Stimulated activated CD4-positive, alpha-beta T cell treated with anti-CD3 and anti-CD28 coated beads, Interleukin-15, amount 100 ng/mL, for 1 hour (primary cell): ENCODE measurements at places on chromosomes 1 and 21.

GRCh38 chr1:232951605-232952004, 1.2 kb downstream of the NTPCR start:
- DNase-seq = no peak

DNA sequence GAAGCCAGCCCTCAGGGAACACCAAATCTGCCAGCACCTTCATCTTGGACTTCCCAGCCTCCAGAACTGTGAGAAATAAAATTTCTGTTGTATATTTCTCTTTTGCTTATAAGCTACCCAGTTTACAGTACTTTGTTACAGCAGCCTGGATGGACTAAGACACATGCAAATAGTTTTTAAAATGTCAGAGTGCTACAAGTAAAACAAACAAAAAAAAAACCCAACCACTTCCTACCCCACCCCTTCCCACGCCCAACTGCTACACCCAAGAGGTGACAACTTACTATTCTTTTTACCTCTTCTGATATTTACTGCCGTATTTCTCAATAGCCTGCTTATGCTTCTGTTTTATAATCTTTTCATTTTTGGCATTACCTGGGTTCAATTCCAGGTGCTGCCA, 8.6 kb upstream of the SPSB1 start:
- DNase-seq = no peak

GRCh38 chr1:97192872-97193572, 471.4 kb downstream of the PTBP2 start:
- no peak for DNase-seq

DNA sequence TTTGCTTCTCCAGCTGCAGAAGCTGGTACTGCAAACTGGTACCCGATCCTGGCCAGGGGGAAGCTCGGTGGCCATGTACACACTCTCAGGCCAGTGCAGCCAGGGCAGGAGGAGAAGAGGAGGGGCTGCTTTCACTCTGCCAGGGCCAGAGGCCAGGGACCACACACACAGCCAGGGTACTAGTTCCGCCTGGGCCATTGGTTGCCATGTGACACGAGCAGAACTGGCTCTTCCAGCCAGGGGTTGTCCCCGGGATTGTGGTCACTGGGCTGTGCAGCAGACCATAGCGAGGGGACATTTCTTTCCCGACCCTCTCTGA, 3.7 kb upstream of the SHISAL2A start:
- DNase-seq = no peak

DNA sequence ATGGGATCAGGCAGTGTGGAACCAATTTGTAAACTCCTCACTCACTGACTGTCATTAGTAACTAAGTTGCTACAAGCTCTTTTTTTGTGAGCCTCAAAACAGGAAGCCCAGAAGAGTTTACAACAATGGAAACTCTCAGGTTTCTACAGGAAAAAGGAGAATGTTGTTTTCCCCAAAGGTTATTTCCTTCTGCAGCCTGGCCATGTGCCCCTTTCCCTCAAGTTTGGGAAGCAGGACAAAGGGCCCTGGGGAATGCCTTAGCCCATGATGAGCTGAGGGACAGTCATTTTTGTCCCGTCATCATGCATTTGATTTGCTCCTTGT, 395.9 kb downstream of the KIF26B start:
- DNase-seq = no peak

- DNase-seq = no peak
Observed at GRCh38 chr1:155944444-155944799, 3.0 kb downstream of the RXFP4 start.

GRCh38 chr21:46655230-46655629, 19.8 kb downstream of the PRMT2 start:
- DNase-seq = no peak

DNA sequence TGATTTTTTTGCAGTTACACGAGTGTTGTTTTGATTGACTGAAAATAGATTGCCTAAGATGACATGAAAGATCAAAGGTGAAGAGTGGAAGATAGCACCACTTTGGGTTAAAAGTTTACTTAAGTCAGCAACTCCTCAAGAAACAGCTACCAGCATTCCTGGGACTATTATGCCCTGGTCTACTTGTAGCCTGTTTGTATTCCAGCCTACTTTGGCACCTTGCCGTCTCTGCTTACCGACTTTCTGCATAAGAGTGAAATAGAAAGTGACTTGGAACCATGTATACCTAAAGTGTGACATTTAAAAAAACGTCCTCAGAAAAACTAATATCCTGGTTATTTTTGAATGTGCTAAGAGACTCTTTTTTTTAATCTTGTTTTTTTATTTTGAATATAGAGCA, 631.5 kb upstream of the PTBP2 start:
- no peak for DNase-seq

DNA sequence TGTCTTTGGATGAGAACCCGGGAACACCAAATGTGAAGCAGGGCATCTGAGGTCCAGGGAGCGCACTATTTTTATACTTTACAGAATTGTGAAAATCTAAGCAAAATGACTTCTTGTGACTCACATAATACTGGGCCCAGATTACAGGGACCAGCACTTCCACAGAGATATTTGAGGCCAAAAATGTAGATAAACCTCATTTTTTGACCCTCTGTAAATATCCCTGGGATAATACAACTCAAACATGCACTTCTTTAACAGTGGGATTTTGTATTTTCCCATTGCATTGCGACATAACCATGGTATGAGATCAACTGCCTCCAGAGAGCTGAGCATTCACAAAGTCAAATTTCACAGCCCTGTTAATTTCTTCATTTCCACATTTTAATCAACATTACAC, 289.4 kb upstream of the ADGRL4 start:
- DNase-seq = no peak

GRCh38 chr1:53145942-53146708, 3.7 kb upstream of the SLC1A7 start:
- no peak for DNase-seq

DNA sequence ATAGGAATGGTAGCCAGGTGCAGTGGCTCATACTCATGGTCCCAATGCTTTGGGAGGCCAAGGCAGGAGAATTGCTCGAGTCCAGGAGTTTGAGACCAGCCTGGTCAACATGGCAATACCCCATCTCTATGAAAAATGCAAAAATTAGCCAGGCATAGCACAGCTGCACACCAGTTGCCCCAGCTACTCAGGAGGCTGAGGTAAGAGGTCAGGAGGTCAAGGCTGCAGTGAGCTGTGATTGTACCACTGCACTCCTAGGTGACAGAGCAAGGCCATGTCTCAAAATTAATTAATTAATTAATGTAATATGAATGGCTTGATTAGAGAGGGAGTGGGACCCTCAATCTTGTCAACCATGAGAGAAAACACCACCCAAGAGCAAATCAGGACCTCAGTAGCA, 198.7 kb upstream of the DUSP10 start:
- DNase-seq = no peak

DNA sequence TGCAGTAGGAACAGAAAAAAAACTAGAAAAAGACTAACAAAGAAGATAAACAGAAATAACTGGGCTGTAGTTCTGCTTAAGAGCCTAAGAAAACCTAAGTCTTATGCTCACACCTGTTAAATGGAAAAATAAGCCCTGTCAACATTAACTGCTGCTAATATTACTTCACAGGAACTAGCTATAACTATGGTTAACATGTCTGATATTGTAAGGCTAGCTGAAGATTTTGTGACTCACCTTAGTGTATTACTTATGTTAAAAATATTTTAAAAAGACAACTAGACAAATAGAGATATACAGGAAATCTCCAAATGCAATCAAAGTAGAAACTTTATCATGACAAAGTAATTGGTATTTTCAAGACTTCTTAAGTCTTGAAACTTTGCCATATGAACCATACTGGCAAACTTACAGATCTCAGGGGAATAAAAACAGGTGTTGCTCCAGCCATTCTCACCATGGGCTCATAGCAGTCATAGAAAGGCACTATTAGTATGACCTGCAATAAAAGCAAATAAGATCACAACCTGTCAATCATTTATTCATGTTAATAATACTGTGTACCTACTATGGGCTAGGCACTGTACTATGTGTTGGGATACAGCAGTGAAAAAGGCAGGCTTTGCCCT, 30.7 kb downstream of the KYAT3 start:
- no peak for DNase-seq

DNA sequence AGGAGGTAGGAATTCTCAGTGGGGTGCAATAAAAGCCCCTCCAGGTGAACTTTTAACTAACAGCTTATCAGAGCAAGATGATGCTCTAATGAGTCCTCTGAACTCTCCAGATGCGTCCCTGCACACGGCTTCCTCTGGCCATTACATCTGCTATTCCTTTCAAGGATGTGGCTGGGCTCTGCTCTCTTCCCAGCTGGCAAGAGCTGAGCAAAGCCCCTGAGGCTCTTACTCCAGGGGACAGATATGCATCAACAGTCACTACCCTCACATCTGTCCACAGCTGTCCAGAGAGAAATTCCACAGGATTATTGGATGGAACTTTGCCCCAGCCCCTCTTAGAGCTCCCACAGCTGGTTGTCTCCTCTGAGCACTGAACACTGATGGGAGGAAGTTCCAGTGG, 267.8 kb downstream of the C1orf94 start:
- DNase-seq = no peak

DNA sequence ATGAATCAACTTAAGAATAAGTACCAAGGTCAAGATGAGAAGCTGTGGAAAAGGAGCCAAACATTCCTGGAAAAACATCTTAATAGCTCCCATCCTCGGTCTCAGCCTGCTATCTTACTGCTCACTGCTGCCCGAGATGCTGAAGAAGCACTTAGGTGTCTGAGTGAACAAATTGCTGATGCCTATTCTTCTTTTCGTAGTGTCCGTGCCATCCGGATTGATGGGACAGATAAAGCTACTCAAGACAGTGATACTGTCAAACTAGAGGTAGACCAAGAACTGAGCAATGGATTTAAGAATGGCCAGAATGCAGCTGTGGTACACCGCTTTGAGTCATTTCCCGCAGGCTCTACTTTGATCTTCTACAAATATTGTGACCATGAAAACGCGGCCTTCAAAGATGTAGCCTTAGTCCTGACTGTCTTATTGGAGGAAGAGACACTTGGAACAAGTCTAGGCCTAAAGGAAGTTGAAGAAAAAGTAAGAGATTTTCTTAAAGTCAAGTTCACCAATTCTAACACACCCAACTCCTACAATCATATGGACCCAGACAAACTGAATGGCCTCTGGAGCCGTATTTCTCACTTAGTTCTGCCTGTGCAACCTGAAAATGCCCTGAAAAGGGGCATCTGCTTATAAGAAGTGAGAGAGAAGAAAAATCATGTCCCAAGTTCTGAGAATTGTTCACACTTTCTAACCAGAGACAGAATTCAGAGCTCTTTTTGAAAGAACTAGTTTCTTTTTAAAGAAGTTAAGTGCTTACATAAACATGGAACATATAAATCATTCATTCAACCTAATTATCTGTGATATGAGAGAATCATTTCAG, 35.7 kb downstream of the TOR1AIP1 start:
- no peak for DNase-seq

DNA sequence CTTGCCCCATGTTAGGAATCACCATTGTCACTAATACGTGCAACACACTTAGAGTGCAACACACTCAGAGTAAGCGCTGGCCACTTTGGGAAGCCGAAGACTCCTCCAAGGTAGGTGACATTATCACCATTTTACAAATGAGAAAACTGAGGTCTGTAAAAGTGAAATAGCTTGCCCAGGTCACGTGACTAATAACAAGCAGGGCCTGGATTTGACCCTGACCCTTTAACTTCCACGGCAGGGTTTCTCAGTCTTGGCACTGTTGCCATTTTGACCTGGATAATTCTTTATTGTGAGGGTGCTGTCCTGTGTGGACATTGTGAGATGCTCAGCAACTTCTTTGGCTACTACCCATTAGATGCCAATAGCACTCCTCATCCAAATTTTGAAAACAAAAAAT, 7.8 kb upstream of the GPR88 start:
- no peak for DNase-seq

- no peak for DNase-seq
Observed at GRCh38 chr1:241711326-241711725, 59.2 kb downstream of the WDR64 start.

DNA sequence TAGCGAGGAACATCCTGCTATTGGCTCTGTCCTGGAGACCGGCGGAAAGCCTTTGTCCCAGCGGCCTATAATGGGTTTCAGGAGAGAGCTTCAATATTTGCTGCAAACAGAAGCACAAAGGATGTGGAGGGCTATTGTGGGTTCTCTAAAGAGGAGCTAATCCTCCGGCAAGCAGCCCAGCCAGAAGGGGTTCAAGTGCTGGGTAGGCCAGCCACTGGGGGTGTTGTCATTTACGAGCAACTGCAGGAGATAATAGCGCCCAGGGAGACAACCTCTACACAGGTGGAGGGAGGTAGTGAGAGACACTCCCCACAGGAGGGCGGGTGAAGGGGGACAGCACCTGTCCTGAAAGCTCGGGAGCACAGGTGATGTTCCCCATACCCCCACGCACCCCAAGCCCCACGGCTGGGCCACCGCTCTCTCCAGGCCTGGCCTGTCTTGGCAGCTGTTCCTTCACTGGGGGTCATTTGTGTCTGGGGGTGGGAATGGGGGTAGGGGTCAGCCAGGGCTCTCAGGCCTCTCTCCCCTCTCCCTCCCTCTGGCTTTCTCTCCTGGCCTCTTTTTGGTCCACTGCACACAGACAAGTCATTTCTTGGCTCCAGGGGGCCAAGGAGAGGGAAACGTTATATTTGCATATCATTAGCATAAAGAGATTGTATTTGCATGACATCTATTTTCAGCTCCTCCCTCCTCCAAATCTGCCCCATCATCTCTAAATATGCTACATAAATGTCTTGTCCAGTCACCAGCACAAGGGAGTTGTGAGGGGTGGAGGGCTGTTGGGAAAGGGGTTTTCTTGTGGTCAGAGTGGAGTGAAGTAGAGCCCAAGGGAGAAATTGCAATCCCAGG, 22.0 kb upstream of the SLC26A9 start:
- no peak for DNase-seq

- DNase-seq = no peak
Observed at GRCh38 chr1:53381790-53382401, 54.0 kb upstream of the LRP8 start.

DNA sequence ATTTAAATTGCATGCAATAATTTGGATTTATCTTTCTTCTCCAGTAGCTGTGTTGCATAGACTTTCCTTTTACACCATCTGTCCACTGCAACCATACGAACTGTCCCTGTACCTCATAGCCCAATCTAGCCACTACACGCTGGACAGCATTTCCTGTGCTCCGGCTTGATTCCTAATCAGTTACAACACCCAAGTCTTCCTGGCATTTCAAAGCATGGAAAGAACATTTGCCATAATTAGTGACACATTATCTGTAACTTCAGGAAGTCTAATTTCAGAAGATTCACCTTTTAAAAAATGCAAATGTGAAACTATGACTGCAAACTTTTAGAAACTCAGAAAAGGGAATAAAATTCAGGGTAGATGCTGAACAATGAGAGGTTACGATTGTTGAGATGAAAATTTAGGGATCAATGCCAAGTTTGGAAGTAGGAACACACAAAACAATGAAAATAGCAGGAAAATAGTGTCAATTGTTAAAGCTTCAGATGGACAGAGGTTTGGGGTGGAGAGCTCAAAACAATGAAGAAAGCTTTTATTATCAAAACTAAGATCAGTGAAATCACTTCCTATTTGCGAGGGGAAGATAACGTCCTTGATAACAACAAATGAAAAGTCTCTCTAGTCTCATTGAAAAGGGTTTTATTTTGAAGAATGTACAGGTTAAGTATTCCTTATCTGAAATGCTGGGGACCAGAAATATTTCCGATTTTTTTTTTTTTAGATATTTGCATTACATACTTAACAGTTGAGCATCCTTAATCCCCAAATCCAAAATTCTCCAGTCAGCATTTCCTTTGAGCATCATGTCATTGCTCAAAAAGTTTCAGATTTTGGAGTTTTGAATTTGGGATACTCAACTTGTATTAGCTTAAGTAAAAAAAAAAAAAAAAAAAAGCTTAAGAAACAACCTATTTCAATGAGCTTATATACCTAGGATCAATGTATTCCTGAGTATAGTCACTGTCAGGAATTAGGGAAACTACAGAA, 107.3 kb downstream of the FNBP1L start:
- no peak for DNase-seq
